ENCODE measurements at places on chromosomes 2 and 18.

GRCh38 chr2:17793803-17794354 is 22.4 kb upstream of the MSGN1 start:
- DNase-seq, result no peak

DNA sequence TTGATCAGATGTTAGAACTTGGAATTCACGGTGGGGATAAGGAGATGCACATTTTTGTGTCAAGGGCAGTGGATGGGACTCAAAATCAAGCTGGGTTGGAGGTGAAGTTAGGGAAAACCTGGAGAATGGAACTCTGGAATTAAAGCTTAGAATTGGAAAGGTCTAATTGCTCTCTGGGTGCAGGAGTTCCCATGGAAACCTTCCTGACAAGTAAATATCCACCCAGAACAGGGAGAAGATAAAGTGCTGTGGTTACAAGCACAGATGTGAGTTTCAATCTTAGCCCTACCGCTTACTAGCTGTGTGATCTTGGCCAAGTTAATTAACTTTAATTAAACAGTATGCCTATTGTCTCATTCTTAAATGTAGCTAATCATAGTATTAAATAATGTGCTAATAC is 71.3 kb upstream of the TCF7L1 start:
- no peak for DNase-seq

DNA sequence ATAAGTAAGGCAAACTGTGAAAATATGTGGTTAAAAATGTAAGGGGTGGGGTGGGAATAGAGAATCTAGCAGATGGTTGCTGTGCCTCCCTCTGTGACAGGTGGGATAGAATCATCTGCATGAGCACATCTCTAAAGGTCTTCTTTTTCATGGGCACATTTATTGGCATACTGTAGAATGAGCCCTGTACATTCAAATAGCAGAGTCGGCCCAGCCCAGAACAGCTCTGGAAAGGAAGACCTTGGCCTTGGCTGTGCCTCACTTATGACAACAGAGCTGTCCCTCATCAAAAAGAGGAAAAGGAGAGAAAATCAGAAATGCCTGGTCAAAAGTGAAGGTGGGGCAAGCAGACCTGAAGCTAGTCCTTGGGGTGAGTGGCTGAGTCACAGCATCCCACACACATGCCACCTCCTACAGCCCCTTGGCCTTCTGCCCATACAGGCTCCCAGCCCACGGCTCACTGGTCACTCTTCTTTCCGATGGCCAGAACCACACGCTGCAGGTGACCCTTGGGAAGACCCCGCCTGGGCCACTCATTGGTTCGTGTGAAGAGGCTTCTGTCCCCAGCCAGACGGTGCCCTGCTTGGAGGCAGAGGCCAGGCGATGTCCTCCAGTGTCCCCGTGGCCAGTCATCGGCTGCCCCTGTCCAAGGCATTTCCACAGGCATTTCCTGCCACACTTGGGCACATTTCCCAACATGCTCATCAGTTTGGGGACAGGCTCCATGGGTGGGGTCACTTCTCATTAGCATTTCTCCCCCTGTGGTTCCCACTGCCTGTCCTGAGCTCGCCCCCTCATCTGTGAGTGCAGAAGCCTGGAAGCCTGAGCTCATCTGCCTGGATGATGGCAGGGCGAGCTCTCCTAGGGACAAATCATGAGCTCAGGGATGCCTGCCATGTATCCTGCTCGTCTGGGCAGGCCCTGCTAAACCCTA is 113.6 kb downstream of the MCFD2 start:
- DNase-seq, result peak; percentile 73

GRCh38 chr2:42129947-42130346 is 39.2 kb upstream of the EML4 start:
- DNase-seq, result peak; percentile 15

DNA sequence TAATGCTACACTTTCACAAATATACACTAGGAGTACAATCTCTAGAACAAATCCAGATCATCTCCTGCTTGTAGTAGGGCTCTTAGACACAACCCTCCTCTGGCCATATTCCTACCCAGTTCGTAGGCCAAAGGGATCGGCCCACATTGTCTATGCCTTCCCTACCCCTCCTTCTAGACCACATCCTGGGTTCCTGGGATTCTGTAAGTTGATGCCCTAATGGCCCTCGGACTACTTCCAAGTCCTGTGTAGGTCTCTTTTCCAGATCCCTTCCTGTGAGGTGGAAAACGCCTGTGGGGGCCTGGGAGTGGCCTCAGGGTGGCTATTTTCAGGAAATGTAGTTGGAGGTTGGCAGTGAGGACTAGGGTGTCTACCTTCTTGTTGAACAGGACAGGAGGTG is 289.7 kb downstream of the ZNF385B start:
- no peak for DNase-seq

GRCh38 chr2:199509403-199509802 is 51.7 kb upstream of the SATB2 start:
- no peak for DNase-seq

DNA sequence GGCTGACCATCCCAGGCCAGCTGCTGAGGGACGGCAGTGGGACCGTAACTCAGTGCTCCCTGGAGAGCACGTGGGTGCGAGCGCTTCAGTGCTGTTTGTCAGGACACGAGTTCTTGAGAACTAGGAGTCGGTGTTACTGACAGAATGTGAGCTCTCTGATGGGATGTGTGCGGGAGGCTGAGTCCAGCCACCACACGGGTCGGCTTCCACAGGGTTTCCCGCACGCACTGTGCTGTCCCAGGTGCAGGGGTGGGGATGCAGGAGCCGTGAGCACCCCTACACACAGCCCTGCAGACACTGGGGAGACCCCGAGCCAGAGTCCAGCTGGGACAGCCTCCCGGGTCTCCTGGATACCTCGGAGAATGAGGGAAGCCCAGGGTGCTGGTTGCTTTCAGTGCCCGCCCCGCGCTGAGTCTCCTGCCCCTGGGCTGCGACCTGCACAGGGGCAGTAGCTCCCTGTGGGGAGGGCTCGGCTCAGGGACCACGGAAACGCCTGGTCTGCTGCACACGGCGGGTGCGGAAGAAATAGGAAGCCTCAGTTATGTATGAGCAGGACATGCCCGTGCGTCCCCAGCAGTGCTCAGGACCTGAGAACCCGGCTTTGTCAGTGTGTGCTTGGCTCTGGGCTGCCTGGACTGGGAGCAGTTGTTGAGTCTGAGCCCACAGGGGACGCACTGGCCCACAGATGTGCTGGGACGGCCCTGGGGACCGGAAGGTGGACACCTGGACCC is 71.2 kb downstream of the KCNG2 start:
- peak; percentile 77 for DNase-seq
